ENCODE measurements at places on chromosomes 16 and 17.

GRCh38 chr16:83270061-83270460 lies 537.7 kb upstream of the HSBP1 start:
- DNase-seq, result no peak

DNA sequence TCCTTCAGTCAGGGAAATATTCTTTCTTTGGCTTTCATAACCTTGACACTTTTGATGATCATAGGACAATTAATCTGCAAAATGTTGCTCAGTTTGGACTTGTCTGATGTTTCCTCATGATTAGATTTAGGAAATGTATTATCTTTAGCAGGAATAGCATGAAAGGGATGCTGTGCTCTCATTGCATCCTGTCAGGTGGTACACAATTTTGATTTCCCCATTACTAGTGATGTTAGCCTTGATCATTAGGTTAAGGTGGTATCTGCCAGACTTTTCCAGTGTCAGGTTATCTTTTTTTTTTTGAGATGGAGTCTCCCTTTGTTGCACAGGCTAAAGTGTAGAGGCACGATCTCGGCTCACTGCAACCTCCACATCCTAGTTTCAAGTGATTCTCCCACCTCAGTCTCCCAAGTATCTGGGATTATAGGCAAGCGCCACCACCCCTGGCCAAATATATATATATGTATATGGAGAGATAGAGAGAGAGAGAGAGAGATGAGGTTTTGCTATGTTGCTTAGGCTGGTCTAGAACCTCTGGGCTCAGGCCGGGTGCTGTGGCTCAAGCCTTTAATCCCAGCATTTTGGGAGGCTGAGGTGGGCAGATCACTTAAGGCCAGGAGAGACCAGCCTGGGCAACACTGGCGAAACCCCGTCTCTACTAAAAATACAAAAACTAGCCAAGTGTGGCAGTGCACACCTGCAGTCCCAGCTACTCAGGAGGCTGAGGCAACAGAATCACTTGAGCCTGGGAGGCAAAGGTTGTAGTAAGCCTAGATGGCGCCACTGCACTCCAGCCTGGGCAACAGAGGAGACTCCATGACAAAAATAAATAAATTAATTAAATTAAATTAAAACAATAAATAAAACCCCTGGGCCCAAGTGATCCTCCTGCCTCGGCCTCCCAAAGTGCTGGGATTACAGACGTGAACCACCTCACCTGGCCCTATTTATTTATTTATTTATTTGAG lies 15.8 kb upstream of the CAVIN1 start:
- DNase-seq, result peak; percentile 53

DNA sequence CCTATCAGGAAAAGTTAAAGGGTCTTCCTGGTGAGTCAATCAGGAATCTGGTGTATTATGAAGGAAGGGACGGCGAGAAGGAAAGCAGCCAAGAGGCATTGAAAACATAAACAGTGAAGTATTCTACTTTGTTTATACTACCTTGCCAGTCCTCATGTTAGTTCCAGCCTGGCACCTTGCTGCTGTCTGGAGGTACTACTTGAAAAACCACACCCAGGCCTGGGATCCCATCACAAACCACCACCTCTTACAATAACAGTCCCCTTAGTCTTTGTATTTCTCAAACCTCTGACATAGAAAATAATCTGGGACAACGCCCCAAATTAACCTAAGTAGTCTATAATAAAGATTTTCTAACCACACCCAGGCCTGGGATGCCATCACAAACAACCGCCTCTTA lies 676.7 kb upstream of the SOX9 start:
- no peak for DNase-seq

DNA sequence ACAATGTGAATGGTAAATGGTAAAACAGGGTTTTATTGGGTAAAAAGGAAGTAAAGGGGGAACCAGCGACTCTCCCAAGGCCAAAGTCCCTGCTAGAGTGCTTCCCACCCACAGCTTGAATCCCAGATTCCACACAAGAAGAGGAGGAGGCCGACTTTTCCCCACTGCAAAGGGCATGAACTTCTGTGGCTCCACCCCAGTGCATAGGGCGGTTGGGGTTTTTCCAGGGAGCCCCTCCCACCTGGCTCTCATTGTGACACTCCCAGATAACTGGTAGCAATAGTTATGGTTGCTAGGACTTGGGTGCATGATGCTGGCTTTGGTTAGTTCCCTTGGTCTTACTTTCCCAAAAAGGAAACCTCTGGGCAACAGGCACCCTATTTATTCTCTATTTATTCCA lies 666.0 kb upstream of the CA10 start:
- no peak for DNase-seq

- DNase-seq, result no peak
Measured at GRCh38 chr17:77815127-77815905, 143.2 kb upstream of the TNRC6C start.

- DNase-seq, result no peak
Measured at GRCh38 chr16:69465881-69466280, 41.5 kb downstream of the CYB5B start.

GRCh38 chr16:24917236-24917635 lies 71.5 kb downstream of the SLC5A11 start:
- DNase-seq, result no peak
